Fibroblast of pulmonary artery (primary cell): ENCODE measurements at places on chromosomes 3 and 15.

DNA sequence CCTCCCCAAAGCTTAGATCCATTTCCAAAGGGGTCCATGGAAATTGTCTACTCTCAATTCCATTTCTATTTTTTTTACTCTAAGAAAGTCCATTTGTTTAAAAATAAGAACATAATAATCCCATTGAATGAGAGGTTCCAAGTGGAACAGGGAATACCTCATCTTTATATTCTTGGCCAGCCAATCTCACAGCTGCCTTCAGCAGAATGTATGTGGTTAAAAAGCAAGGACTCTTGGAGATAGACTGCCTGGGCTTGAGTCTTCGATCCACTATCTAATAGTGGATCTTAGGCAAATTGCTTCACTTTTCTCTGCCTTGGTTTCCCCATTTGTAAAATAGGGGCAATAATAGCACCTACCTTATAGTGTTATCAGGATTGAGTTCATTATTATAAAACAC, 24.5 kb upstream of the CAPN7 start:
- DNase-seq = no peak

- DNase-seq = peak; percentile 26
These were observed 105.1 kb upstream of the TRPM1 start for GRCh38 chr15:31206386-31207181.

- DNase-seq = no peak
These were observed 15.8 kb downstream of the CSPG4 start for GRCh38 chr15:75696854-75697259.

GRCh38 chr3:64311424-64312061, 86.3 kb upstream of the PRICKLE2 start:
- DNase-seq = peak; percentile 56

GRCh38 chr3:129534428-129535027, 6.1 kb downstream of the RHO start:
- no peak for DNase-seq

GRCh38 chr15:56917652-56918045, 795 bp upstream of the TCF12 start:
- no peak for DNase-seq

DNA sequence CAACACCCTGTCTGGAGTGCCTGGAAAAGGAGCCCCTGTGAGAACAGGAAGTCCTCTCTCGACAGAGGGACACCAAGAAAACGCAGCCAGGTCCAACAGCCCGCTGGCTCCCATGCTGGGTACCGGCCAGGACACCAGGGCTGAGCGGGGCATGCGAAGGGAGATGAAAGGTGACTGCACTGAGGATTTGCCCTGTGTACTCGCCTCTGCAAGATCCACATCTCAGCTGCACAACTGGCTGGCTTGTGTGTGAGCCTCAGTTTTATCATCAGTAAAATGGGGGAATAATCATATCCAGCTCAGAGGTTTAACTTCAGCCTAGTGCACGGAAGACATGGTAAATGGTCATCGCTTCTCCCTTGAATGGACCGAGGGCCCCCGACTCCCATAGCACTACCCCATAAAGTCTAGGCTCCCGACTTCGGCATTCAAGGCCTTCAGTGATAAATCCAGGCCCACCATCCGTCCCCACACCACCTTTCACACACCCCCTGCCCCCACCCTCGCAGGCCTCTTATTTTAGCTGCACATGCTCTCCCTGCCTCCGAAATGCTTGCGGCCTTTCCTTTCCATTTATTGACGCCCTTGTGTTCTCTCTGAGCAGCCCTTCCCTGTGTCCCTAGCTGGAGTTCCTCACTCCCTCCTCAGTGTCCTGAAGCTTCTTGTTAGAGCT, 15.8 kb downstream of the ISG20 start:
- DNase-seq = no peak

- no peak for DNase-seq
These were observed 29.6 kb upstream of the NFKBIZ start for GRCh38 chr3:101819649-101820206.

- DNase-seq = no peak
These were observed 10.5 kb downstream of the ADAMTS7 start for GRCh38 chr15:78800806-78801205.

- no peak for DNase-seq
These were observed 5.2 kb downstream of the WDR5B start for GRCh38 chr3:122410639-122411038.

DNA sequence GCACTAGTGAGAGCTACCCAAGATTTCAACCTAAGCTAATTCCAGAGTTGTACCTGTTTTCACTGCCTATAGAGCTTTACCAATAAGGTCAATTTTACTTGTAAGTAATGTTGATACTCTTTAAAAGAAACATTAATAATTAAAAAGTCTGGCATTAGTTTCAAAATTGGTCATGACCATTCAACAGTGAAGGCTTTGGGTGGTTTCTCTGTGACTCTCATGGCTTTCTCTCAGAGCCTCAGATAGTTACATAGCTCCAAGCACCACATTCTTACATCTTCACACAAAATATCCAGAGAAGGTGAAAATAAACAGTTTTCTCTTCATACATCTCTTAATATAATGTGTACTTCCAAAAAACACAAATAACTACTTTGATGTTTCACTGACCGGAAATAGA, 61.5 kb upstream of the TCF12 start:
- DNase-seq = no peak

GRCh38 chr3:178712247-178712646, 176.0 kb downstream of the KCNMB2 start:
- no peak for DNase-seq

GRCh38 chr3:15116032-15116669, 17.2 kb upstream of the RBSN start:
- no peak for DNase-seq

DNA sequence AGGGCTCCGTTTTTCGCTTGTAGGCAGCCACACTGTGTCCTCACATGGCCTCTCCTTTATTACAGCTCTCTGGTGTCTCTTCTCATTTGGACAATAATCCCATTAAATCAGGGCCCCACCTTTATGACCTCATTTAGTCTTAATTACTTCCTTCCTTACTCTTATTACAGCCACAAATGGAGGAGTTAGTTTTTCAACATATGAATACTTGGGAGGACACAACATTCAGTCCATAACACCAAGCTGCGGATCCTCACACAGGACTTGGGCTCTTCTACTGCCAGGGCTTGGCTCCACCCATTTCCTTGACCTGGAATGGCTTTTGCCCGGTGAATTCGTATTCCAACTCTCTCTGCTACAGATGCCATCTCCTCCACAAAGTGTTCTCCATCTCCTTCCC, 74.3 kb upstream of the SLC7A14 start:
- DNase-seq = no peak

- DNase-seq = no peak
These were observed 4.1 kb upstream of the APOD start for GRCh38 chr3:195587824-195588223.

GRCh38 chr3:46354478-46354877, 567 bp downstream of the CCR2 start:
- no peak for DNase-seq

DNA sequence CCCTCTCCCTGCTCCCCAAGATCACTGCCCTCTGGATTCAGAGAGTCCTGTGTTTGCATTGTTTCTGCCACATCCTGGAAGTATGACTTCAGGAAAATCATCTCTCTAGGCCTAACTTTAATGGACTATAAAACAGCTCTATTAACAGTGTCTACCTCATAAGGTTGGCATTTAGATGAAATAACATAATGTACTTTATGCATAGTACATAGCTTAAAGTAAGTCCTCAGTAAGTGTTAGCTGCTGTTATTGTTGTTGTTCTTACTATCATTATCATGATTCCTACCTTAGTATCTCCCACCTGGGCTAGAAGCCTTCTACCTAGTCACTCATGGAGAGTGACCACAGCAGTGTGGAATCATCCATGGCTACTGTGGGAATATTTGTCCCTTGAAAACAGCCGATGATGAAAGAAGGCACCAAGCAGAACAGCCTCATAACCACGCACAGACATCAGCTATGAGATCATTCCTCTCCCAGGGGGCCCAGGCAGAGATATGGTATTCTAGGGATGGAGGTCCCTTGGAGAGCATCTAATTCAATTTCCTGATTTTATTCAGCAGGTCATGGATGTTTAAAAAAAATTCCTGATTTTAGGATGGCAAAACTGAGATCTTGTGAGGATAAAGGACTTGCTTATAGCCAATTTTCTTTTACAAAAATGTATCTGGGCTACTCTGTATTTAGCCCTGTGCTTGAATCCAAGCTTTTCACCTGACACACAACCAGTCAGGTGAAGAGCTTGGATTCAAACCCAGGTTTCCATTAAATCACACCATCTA, 1.9 kb downstream of the FSD2 start:
- DNase-seq = peak; percentile 27

- DNase-seq = no peak
These were observed 131.6 kb upstream of the RASGRP1 start for GRCh38 chr15:38696109-38696727.

DNA sequence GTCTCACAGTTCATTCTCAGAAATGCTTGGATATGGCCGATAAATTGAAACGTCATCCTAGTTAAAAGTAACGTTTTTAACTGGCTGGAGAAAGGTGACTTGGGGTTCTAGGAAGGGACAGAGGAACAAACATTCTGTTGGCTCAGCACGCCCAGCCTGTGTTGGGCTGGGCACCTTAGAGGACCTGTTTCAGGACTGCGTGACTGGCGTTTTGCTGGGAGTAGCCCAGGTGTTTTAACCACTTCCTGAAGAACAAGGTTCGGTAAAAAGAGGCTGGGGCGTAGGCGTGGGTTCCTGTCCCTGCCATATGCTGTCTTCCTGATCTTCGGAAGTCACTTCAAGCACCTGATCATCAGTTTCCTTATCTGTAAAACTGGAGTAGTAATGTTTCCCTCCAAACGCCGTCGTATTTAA, 1.1 kb upstream of the TLNRD1 start:
- no peak for DNase-seq

- no peak for DNase-seq
These were observed 145.1 kb upstream of the CNTN4 start for GRCh38 chr3:1953536-1953935.

DNA sequence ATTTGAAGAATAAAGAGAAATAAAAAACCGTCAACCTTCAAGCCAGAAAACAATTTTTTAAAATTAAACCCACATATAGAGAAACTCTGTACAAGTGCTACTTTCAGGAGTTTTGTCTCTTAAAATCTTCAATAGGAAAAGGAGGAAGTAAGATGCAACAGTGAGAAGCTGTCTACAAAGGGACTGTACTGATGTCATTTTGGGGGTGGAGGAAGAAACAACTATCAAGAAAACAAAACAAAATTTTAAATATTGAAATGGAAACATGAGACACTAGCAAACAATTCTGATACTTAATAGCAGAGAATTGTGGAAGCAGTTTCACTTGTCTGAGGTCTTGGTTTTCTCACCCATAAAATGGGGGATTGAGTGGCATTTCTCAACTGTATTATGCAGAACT, 84.4 kb downstream of the SLMAP start:
- no peak for DNase-seq

DNA sequence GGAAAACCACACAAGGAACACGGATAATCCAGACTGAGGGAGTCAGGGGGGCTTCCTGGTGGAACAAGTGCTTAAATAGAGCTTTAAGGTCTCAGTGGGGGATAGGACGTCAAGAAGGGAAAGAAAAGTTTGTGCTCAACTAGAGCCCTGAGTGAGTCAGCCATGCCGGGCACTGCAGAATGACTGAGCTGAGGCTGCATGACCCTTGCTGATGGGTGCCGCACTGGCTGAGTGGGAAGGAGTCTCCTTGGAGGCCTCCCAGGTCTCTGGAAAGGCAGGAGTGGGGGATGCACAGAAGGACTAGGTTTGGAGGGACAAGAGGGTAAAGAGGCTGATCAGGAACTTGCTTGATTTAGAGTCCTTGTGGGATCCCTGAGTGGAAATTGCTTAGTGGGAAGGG, 150.3 kb downstream of the RPLP1 start:
- DNase-seq = no peak

- no peak for DNase-seq
These were observed 36.7 kb upstream of the ADPGK start for GRCh38 chr15:72820278-72820677.

GRCh38 chr3:112718516-112718915, 77.6 kb upstream of the CCDC80 start:
- DNase-seq = no peak

GRCh38 chr3:167451282-167451681, 22.6 kb downstream of the SERPINI2 start:
- no peak for DNase-seq

DNA sequence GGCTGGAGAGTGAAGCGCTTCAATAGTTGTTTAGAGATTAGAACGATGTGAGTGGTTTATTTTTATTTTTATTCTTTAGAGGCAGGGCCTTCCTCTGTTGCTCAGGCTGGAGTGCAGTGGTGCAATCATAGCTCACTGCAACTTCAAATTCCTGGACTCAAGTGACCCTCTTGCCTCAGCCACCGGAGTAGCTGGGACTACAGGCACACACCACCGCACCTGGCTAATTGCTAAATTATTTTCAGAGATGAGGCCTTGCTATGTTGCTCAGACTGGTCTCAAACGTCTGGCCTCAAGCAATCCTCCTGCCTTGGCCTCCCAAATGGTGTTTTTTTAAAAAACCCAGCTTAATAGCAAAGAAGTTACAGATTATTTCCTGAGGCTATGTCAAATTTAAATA, 29.0 kb downstream of the PPARG start:
- DNase-seq = no peak

DNA sequence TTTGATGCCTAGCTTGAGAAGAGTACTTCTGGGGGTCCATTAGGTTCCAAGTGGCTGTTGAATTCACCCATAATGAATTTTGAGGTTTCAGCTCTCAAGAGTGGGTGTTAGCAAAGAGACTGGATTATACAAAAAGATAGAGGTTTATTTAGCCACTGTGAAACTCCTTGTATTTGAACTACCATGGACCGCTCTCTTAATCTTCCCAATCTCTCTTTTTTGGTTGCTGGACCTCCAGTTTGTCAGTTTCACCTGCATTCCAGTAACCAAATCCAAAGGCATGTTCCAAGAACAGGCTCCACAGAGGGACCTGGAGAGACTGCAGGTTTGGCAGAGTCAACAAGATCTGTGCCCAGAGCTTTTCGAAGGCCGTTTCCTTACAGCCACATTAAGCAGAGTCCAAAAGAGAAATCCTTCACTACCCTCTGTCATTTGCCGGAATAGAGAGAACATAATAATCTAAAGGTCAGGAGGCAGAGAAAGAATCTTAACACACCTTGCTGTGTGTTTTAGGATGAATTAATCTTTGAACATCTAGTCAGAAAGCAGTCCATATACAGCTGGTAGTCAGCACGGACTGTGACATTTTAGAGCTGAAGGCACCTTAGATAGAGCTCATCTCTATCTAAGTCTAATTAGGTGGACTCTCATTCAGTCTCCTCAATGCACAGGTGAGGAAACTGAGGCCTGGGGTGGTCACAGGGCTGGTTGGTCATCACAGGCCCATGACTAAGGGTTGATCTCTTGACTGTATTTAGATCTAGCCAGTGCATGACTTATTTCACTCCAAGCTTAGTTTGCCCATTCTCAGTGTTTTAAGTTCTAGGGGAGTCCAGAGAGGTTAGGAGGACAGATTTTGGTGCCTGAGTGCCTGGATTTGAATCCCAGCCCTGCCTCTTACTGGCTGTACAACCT, 1.3 kb downstream of the ABHD2 start:
- DNase-seq = no peak
